ENCODE measurements at places on chromosomes 4 and X.

DNA sequence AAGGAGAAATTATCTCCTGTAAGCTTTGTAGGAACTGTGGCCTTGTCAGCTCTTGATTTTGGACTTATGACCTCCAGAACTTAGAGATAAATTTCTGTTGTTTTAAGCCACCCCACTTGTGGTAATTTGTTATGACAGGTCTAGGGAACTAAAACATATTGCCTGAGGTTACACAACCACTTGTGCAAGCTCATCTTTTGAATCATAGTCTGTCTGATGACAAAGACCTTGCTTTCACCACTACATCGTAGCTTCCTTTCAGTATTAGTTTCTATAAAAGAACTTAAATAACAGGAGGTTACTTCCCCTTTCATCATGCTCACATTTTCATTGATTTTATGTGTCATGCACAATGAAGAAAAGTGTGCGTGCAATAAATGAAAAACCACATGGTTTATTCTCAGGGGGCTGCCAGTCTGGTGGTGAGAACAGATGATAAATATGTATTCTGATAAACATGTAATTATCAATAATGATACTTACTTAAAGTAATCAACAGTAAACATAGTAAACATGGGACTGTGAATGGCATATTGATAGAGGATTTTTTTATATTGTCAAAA is 690.0 kb upstream of the HS3ST1 start:
- no peak for DNase-seq

GRCh38 chrX:46571423-46572339 is 1.9 kb upstream of the CHST7 start:
- no peak for DNase-seq

GRCh38 chr4:738781-739280 is 33.2 kb downstream of the PCGF3 start:
- no peak for DNase-seq

DNA sequence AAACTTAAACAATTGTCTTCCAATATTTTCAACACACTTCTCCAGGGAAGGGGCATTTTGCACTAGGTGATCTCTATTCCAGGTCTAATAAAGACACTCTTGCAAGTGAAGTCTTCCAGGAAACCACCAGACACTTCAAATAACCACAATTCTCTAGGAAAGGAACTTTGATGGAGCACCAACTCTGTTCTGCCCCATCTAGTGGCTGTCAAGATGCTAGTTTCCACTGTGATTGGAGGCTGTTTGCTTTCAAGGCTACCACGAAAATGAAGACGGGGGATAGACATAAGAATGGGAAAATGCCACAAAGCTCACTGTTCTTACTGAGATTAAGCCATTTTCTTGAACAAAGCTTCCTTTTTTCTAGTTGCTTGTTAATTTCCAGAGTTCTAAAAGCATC is 100.6 kb upstream of the F9 start:
- no peak for DNase-seq

DNA sequence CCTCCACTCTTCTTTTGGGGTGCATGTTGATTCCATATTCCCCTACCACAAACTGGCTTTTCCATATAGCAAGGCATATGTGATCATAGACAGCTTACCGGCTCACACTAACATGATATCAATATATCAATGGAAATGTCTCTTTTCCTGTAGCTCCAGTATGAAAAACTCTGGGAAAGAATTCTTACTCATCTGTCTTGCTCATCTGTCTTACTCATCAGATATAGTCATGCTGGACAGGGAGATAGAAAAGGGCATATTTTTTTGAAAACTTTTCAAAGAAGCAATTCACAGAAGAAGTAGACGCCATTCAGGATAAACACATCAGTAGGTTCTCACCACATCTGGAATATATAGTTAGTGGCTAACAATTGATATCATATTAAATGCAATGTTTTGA is 794.7 kb downstream of the RAB28 start:
- no peak for DNase-seq

GRCh38 chr4:101931619-101932018 is 141.1 kb downstream of the BANK1 start:
- no peak for DNase-seq

DNA sequence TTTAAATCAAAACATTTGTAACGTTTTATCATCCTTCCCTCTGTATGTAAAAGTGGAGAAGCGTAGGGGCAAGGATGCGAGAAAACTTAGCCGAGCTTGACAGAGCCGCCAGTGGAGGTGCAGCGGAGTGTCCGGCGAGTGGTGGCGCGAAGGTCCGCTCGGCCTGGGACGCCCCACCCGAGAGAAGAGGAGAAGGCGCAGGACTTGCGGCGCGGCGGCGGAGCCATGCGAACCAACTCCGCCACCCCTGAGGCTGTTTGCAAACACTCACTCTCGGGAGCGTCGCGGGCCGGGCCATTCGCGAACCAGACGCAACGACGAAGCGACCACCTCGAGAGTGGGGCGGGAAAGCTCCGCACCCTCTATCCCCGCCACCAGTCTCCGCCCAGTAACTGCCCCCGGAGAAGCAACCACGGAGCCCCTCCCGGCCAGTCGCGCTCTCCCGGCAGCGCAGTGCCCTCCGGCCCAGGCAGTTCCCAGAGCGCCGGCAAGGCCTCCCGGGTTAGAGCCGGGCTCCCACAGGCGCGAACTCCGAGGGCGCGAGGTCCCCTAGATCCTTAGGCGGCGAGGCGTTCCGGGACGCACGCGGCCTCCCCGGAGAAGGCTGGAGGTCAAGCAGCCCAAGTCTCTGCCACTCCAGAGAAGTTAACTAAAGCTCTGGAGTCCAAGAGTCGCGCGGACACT is 2.3 kb upstream of the MAB21L2 start:
- no peak for DNase-seq

- DNase-seq = no peak
Measured at GRCh38 chrX:16112428-16112827, 10.9 kb upstream of the GRPR start.

DNA sequence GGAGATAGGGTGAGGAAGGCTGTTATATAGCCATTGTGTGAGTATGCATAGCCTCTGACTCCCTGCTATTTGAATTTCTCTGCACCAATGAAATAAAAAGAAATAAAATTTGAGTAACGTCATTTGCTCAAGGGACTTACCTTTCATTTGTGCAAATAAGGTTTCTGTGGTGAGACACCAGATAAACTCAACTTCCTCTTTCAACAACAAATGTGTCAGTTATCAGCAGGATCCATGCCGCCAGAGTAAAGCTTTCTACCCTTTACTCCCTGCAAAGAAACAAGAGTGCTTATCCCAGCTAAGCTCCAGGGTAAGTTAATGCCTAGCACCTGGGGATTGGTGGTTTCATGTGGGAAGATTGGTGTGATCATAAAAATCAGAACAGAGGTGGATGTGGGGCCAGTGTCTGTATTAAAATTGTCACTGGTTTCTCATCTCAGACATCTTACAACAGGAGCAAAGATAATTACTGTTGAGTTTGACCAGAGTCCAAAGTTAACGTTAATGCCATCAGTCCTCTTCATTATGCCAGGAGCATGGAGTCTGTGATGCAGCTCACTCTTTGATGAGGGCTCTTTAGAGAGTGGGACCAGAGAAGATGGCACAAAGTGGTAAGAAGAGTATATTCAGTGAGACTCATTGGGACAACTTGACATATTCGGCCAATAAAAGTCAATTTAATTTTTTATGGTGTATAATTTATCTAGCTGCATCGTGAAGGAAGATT is at the start of gene P2RY10:
TSS of gene P2RY10 (plus strand) at position 206 of the 727 bp plus-strand sequence. CDS start 15,130 bp downstream, outside the sequence.
- no peak for DNase-seq
